ENCODE measurements at places on chromosomes 4 and X.

DNA sequence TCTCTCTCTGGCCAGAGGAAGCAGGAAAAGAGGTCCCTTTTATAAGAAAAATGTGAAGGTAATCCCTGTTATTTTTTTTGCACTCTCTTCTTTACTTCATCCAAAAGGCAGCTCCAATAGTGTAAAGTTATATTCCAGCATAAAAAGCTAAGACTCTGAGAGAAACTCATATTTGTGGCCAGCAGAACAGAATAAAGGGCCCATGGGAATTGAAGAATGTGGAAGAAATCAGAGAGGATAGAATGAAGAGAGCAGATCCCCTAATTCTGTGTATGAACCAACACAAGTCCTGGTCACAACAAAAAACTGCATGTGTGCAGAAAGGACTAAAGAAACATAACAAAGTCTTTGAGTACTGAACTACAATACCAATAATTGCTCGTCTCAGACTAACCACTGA, 22.3 kb downstream of the RPS6KA6 start:
- DNase-seq = no peak

DNA sequence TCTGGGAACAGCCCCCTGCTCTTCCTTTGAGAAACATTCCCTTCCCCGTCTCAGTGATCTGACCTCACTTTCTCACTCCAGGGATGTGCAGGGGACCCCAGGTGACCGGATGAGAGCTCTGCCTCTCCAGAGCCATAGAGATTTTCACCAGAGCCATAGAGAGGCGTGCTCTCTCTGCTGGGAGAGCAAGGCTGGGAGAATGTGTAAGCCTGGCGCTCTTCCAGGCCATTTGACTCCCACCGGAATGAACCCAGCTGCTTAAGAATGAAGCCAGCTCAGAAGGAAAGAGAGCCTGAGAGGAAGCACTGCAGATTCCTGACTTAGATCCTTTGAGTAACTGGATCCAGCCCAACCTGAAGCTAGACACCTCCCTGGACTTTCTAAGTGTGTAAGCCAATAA, 106.4 kb downstream of the DHX15 start:
- no peak for DNase-seq

- DNase-seq = peak; percentile 10
Observed at GRCh38 chrX:80808881-80809411, 731 bp downstream of the BRWD3 start.

- no peak for DNase-seq
Observed at GRCh38 chr4:140688711-140689598, 67.2 kb downstream of the TBC1D9 start.

DNA sequence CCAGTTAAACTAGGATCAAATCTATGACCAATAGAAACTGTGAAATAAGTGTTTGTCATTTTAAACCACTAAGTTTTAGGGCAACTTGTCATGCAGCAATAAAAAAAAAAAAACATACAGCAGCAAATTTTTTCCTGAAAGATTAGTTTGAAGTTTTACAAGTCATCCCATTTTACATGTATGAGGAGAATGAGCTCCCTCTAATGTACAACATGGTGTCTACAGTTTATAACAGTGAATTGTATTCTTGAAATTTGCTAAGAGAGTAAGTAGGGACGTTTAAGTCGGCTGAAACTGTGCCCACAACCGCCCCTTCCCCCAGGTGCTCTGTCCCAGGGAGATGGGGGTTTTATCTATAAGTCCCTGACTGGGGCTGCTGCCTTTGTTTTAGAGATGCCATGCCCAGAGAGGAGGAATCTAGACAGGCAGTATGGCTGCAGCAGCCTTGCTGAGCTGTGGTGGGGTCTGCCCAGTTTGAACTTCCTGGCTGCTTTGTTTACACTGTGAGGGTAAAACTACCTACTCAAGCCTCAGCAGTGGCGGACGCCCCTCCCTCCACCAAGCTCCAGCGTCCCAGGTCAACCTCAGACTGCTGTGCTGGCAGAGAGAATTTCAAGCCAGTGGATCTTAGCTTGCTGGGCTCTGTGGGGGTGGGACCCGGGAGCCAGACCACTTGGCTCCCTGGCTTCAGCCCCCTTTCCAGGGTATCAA, 499.3 kb upstream of the CT83 start:
- no peak for DNase-seq

GRCh38 chr4:2742081-2742822, 13.9 kb downstream of the TNIP2 start:
- no peak for DNase-seq

DNA sequence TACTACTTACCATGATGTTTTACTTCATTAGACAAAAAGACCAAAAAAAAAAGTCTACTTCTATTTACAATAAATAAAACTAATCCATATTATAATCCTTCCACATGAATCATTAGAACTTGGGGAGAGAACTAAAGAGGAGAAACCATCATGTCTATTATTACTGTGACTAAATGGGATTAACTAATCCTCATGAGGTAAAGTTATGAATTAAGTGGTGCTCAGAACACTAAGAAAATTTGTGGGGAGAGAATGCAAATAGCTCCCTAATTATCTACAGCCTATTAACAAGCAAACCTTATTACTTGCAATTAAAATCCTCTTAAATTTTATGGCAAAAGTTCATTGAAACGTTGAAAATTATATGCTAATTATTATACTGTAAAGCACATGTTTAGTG, 68.8 kb downstream of the MAB21L2 start:
- no peak for DNase-seq

DNA sequence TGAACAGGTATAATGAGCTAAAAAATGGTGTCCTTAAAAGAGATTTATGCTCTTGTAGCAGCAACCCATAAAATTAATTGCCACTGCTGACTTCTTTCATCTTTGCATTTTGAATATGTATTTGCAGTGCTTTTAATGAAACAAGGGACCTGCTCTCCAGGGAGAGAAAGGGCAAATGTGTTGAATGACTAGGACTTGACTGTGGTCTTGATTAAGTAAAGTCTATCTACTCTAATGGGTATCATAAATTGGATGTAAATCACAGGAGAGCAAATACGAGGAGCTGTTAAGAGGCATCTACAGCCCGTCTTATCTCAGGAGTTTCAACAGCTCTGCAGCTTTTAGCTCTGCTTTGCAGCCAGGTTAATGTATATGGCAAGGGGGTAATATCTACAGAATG, 216.4 kb downstream of the PALLD start:
- no peak for DNase-seq

- no peak for DNase-seq
Observed at GRCh38 chrX:73876911-73877310, 313.9 kb downstream of the CHIC1 start.

DNA sequence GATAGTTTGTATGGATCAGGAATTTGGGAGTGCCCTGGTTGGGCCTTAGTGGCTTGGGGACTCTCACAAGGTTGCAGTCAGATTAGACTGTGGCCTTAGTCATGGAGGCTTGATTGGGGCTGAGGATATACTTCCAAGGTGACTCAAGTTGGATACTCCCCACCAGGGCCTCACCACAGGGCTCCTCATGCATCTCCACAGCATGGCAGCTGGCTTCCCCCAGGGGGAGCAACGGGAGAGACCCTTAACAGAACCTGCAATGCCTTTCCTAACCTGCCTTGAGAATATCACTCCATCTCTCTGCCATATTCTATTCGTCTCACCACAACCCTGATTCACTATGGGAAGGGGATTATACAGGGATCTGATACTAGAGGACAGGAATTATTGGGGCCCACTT, 161.9 kb downstream of the RELL1 start:
- no peak for DNase-seq

DNA sequence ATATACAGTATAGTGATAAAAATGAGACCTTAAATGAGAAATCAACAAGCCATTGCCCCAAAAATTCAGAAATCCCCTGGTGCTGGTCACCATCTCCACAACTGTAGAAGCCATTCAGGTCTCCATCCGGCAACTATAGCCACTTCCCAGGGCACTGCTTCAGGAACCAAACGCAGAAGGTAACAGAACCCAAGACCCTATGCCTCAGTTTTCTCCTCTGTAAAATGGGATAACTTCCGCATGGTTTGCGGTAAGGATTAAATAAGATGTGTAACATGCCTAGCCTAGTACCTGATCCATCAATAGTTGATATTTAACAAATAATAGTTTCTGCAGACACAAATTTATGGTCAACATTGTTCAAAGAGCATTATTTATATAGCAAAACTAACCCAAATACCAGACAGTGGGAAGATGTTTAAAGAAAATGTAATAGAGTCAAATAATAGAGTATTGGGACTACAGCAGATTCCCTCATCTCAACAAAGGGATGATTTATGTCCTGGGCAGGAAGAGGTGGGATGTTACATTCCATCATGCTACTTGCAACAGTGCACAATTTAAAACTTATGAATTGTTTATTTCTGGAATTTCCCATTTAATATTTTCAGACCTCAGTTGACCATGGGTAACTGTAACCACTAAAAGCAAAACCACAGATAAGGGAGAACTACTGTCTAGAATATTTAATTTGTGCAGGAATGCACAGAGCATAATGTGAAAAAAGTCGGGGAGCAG, 30.0 kb downstream of the IRF2 start:
- no peak for DNase-seq

DNA sequence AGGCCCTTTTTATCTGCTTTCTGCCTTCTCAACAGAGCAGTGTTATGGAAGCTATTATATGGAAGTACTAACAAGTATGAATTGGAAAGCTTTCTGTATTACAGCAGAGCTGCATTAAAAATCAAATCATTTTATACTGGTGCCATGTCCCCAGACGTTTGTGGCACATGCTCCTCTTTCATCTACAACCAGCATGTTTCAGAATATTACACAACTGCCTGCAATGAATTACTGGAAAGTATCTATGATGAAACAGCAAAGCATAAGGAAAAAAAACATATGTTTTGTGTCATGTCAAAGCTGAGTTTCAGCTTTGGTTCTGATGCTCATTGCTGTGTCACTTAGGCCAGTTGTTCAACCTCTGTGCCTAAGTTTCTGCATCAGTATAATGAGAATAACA, 576.8 kb downstream of the GBA3 start:
- DNase-seq = no peak

DNA sequence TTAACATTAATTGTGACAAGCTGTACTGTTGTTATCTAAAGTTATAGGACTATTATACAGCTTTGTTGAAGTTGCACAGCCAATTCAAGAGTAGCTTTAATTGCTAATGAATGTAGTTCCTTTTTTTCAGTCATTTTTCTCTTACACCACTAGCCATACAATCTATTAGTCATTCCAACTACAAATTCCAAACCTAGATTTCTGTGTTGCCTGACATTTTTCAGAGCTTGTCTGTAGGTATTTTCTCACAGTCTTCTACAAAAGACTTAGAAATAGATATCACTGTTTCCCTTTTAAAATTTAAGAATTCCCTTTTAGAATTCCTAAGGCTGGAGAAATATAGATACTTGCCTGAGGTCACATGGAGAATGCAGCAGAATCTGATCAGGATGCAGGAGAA, 307.0 kb upstream of the HS3ST1 start:
- DNase-seq = no peak

GRCh38 chr4:6362896-6363295, 93.2 kb downstream of the WFS1 start:
- DNase-seq = peak; percentile 8

DNA sequence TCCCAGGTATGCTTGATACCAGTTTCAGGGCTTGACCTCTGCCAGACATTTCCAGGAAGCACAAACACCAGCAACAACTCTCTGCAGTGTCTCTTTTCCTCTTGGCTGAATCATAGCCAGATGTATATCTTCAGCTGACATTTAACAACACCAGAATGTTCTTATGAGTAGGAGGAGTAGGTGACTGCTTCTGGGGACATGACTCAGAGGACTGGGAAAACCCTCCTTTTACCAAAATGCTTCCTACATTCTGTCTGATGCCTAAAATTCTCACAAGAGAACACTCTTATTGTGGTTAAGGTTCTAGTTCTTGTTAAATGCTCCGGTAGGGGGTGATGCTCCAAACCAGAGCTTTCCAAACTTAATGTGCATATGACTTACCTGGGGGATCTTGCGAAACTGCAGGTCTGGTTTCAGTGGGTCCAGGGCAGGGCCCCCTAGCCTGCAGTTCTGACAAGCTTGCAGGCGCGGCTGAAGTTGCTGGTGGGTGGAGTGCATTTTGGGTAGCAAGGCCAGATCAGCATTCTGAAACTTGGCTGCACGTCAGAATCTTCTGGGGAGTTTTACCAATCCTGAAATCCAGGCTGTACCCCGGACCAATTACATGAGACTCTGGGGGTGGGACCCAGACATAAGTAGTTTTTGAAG, 329.3 kb upstream of the RPS6KA3 start:
- no peak for DNase-seq

DNA sequence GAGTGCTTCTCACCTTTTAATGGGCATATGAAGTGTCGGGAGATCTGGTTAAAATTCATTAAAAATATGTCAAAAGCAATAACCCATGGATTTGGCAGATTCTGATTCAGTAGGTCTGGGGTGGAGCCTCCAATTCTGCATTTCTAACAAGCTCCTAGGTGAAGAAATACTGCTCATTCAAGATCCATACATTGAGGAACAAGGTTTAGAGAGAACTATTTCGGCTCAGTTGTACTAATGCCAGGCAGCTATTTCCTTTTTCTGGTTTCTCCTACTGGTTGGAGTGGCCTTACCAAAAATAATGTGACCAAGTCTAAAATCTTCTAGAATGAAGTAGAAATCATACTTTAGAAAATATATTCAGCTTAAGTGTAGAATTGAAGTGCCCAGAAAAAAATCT, 117.5 kb downstream of the TSPAN7 start:
- DNase-seq = no peak

- DNase-seq = no peak
Observed at GRCh38 chr4:8641931-8642650, 49.5 kb downstream of the CPZ start.

- DNase-seq = no peak
Observed at GRCh38 chr4:165873298-165874071, 448 bp downstream of the TLL1 start.

DNA sequence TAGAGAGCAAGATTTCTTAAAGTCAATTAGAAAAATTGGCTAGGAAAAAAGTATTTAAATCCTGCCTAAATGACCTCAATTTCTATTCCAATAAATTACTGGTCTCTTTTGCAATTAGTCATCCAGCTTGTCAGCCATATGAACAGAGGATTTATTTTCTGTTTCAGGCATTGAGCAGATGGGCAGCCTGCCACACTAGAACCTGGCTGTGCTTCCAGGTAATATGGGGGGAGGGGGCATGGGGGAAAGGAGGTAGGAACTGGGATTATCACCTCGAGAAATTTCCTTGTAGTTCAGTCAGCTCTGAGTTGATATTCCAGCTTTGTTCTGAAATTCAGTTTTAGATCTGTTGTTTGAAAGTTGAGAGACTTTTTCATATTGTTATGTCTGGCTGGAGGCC, 206.3 kb upstream of the LCORL start:
- DNase-seq = no peak

DNA sequence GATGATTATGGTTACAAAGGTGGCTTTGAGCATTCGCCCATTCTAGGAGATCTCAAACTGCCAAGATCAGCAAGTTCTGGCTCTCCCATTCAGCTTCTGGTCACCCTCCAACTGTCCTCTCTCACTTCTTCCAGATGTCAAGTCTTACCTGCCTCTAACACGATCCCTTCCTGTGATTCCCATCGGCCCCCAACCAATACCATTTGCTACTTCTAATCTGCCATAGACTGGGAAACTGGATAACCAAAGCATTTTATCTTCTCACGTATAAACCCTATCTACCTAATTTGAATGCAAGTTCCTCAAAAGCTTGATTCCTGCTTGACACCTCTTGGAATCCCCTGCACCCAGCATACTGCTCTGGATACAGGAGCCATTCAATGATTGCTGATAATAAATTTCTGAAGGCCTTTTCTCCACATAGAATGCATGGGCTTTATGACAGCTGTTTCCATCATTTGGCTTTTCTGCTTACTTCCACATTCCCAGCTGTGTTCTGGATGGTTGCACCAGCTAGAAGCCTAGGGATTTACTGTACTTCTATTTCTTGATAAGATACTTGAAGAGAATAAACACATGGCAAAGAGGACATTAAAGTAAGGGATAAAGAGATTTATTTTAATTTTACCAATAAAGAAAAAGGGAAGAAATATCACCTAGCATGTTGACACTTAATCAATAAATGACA, 9.6 kb downstream of the GPC4 start:
- no peak for DNase-seq
